ENCODE measurements at places on chromosomes 7 and 10.
A peak's percentile ranks its signal among the peaks of the same experiment; 100 is the strongest.

DNA sequence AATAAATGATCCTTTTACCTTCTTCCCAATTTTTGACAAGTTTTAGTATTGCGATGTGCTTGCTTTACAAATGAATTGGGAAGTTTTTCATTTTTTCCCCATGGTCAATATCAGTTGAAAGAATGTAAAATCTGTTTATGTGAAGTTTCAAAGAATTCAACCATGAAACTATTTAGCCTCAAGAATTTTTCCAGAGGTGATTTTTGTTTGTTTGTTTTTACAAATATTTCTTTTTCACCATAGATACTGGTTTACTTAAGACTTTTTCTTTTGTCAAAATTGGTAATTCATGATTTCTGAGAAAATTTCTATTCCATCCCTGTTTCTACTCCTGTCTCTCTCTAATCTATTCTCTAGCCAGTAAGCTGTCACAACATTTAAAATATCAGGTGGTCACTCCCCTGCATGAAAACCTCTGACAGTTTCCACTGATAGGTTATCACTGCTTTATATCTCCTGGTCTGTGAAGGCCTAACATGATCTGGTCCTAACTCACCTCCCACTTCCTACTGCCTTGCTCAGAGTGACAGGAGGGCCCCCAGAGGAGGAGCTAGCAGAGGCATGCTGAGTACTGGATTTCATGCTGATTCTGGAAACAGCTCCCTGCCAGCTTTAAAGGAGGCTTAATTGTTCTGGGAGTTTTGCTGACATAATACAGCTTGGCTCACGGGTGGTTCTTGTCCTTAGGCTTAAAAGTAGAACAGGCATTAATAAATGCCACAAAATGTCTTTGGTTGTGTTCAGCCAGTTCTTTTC is 7.6 kb upstream of the ARMS2 start:
- DNase-seq, result no peak

DNA sequence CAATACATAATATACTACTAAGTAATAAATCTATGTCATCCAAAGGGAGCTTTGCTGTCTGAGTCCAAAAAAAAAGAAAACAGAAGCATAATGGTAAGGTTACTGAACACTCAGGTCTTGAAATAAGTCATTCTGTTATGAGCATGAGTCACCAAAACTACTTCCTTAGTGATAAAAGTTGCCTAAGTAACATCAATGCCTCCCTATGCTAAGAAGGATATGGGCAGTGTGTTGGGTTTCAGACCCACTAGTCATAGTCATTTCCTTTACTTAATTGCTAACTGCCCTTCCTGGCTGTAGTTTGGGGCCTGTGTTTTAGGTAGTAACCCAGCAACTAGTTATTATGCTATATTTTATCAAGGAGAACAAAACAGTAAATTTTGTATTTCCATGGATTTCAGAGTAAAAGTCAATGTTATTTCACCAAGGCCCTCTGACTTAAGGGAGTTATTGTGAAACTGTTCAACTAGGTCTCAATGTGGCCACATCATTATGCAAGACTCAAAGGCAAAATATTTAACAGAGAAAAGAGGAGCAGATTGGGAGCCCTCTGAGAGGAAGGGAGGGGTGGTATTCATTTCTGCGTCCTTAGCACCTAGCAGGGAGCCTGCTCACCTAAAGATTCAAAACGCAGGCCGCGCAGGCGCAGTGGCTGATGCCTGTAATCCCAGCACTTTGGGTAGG is 11.7 kb upstream of the VIM start:
- no peak for DNase-seq

GRCh38 chr7:143408686-143409561 is at the start of gene EPHA1:
Gene EPHA1, minus strand, starts transcription at chr7:143408856. Its CDS starts 51 bp downstream, at chr7:143408805.
- peak; percentile 45 for DNase-seq

DNA sequence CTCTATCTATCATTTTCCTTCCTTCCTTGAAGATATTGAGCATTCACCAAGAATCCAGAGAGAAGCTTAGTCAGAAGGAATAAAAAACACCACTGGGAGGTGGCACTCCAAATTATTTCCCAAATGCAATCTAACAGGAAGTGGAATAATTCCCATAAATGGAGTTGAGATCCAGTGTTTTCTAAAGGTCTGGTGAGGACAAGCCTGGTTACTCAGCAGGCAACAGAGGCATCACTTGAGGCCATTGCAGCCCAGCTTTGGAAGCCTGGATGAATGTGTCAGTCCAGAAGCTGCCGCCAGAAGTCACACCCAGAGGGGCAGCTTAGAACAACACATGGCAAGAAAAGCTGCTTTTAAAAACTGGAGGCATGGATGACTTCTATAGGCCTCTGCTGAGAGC is 288.9 kb upstream of the KLF6 start:
- no peak for DNase-seq

DNA sequence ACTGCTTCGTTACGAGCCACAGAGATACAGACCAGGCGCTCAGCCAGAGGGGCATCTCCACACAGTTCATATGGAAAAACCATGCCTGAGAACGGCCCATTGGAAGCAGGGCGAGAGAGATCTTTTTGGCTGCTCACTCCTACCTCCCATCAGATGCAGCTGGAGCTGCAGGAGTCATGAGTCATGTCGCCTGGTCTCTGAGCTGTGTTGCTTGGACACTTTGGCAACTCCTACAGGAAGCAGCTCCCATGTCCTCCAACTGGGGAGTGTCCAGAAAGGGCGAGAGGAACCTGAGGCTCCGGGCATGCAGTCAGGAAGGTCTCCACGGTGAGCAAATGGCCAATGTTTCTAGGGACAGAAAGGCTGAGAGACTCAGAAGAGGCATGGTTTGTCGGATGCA is 24.9 kb downstream of the INSIG1 start:
- no peak for DNase-seq

- no peak for DNase-seq
These were observed 352.6 kb upstream of the AUTS2 start for GRCh38 chr7:69245646-69246045.

GRCh38 chr7:148245381-148245780 is 345.2 kb upstream of the C7orf33 start:
- DNase-seq, result no peak

DNA sequence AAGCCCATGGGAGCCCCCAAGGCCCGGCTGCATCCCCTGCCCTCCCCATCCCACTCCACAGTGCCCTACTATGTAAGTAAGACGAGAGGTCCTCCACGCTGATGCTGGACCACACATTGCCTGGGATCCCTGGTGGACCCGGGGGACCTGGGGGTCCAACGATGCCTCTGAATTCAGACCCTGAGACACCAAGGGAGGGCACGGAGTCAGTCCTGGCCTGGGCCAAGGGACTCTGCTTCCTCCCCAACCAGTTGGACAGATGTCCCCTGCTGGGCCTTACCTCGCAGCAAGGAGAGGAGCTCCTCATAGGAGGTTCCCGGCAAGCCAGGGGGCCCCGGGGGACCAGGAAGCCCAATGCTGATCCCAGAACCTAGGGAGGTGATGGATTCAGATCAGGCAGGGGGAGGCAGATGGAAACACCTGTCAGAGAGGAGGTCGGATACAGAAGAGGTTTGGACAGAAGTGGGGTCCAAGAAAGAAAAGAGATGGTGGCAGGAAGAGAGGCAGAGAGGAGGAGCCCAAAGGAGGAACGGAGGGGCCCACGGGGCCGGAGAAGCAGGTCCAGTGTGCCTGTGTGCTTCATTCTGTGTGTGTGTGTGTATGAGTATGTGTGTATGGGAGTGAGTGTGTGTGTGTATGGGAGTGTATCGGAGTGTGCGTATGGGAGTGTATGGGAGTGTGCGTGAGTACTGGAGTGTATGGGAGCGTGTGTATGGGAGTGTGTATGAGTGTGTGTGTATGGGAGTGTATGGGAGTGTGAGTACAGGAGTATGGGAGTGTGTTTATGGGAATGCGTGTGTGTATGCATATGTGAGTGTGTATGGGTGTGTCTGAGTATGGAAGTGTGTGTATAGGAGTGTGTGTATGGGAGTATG is 50.2 kb downstream of the COL17A1 start:
- no peak for DNase-seq

DNA sequence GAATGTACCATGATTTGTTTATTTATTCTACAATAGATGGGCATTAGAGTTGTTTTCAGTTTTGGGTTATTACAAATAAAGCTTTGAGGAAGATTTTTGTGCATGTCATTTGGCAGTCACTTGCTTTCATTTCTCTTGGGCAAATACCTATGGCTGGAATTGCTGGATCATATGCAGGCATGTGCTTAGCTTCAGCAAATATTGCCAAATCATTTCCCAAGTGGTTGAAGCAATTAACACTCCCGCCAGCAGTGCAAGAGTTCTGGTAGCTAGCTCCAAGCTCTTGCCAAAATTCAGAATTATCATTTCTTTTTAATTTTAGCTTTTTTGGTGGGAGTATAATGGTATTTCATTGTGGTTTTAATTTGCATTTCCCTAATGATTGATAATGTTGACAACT is 32.9 kb upstream of the PCBD1 start:
- no peak for DNase-seq

GRCh38 chr10:82091413-82091812 is 216.4 kb downstream of the NRG3 start:
- no peak for DNase-seq

GRCh38 chr10:75544386-75544785 is 113.0 kb downstream of the LRMDA start:
- no peak for DNase-seq

DNA sequence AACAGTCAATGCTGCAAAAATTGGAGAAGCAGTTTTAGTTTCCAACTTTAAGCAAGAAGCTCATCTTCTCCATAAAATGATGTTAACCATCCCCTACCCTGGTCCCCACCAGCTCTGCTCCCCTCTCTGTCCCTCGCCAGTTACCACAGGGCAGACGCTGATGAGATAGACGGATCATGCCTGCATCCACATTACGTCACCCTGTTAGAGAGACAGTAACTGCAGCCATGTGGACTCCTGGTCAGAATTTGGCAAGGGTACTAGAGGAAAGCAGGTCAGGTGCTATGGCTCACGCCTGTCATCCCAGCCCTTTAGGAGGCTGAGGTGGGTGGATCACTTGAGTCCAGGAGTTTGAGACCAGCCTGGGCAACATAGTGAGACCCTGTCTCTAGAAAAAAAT is 81.9 kb upstream of the FZD8 start:
- DNase-seq, result no peak

GRCh38 chr10:33459602-33460001 is 125.1 kb upstream of the NRP1 start:
- DNase-seq, result no peak
